ENCODE measurements at places on chromosomes 2 and 18.

GRCh38 chr2:181586569-181587081 is 70.3 kb downstream of the CERKL start:
- no peak for DNase-seq

- no peak for DNase-seq
Measured at GRCh38 chr2:46960618-46961017, 45.0 kb upstream of the MCFD2 start.

DNA sequence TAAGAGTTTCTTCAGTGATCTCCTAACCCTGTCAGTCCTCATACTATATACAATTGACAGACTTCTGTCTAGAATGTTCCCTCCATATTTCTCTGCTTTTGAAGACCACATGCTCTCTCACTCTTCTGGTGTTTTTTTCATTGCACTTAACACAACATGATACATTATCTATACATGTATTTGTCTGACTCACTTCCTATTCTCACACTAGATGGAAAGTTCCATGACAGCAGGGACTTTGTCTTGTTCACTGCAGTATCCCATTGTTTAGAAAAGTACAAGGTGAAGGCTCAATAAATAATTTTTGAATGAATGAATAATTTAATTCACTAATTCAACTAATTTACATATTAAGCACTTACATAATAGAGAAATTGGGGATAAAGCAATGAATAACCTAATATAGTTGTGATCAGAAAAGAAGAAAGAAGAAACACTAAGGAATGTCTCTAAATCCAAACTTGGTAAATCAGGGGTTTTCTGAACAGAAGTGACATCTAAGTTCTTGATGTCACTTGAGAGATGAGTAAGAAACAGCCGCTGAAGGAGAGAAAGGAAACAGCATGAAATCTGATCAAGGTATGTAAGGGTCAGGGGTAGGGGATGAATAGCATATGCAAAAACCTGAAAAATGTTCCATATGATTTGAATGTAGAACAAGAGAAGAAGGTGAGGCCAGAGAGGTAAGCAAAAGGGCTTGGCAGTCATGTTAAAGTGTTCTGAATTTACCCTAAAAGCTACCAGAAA is 42.4 kb downstream of the MBD2 start:
- DNase-seq = peak; percentile 25

DNA sequence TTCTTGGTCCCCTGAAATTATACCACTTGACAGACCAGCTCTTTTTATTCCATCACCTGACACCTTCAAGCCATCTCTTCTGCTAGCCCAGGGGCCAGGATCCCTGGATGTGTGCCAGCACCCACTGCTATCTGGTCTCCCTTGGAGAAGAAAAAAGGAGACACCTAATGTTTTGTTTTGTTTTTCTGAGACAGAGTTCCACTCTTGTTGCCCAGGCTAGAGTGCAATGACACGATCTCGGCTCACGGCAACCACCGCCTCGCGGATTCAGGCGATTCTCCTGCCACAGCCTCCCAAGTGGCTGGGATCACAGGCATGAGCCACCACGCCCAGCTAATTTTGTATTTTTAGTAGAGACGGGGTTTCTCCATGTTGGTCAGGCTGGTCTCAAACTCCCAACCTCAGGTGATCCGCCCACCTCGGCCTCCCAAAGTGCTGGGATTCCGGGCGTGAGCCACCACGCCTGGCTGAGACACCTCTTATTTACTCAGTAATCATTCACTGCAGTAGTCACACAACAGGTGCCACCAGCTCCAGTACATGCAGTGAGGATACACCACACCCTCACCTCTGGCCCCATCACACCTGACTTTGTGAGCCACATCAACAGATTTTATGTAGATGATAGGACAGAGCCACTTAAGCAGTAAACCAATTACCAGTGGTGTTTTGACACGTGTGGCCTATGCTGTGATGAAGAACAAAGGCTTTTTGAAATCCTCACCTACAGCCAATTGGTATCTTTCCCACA is 42.8 kb upstream of the PCBP1 start:
- no peak for DNase-seq

DNA sequence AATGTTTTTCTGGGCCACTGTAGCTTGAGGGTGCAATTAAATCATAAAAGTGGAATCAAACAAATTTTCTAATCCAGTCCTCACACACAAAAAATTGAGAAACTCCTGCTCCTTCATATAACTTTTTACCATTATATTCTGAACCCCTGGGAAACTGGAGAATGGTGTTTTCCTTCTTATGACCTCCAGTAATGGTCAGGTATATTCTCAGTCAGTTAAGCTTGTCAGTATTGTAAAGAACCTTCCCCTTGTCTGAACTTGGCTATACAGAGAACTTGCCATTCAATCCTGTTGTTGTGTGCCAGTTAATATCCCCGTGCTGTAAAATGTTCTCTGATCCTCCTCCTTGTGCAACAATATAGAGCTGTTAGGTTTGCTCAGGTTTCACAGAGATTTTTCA is 39.5 kb downstream of the ZNF804A start:
- DNase-seq = no peak

- DNase-seq = peak; percentile 43
Measured at GRCh38 chr2:181457741-181458425, 697 bp downstream of the ITGA4 start.

DNA sequence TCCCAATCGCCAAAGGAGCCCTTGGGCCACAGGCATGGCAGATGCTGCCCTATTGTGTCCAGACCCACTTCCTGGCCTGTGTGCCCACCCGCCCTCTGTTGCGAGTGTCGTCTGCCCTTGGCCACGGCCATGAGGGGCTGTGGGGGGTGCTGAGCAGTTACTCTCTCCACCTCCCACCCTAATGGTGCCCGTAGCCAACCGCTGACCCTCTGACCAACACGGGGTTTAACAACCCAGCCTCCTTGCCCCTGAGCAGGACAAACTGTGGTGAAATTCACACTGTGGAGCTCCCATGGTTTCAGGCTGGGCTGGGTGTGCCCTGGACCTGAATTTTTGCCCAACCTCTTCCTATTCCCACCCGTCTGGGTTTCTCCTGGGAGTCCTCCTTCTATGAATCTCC is 145.7 kb upstream of the HDAC4 start:
- DNase-seq = no peak

DNA sequence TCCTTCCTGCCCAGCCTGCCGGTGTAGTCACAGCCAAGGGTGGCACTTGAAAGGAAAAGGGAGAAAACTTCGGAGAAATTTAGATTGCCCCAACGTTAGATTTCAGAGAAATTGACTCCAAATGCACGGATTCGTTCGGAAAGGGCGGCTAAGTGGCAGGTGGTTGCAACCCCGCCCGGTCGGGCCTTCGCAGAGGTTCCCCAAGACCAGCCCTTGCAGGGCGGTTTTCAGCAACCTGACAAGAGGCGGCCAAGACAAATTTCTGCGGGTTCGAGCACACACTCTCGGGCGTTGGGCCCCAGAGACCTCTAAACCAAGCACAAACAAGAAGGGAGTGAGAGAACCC is 4.8 kb downstream of the ONECUT2 start:
- no peak for DNase-seq

- no peak for DNase-seq
Measured at GRCh38 chr2:205017381-205017780, 472.1 kb downstream of the PARD3B start.

DNA sequence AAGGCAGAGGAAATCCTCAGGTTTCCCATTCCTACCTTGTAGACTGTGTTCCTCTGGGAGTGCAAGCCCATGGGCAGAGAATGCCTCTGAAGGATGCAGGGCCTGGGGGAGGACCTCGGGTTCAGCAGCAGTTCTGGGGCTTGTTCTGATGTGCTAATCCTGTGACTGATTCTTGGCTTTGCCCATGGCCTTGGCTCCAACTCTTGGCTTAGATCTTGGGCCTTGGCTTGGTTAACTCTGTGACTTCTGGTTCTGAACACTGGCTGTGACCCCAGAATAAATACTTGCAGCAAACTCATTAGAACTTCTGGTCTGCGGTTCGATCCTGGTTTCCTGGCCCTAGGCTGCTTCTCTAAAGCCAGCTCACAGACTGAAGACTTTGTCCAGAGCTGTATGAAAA is 366.9 kb upstream of the ZEB2 start:
- DNase-seq = no peak

DNA sequence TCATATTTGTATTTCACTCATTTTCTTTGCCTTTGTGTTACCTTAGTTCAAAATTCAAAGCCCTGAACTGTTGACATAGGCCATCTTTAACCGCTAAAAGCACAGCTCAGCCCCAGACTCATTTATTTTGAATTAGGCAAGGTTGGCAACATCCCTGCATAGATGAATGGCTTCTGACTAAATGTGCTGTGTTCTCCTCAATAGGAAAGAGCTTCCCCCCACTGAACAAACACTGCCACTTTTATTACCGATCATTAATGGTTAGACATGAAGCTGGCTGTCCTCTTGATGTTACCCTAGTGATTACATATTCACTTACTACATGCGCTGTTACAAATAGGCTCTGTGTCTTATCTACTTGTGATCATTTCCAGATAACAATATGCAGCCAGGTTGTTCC is 170.7 kb downstream of the ADCYAP1 start:
- no peak for DNase-seq

DNA sequence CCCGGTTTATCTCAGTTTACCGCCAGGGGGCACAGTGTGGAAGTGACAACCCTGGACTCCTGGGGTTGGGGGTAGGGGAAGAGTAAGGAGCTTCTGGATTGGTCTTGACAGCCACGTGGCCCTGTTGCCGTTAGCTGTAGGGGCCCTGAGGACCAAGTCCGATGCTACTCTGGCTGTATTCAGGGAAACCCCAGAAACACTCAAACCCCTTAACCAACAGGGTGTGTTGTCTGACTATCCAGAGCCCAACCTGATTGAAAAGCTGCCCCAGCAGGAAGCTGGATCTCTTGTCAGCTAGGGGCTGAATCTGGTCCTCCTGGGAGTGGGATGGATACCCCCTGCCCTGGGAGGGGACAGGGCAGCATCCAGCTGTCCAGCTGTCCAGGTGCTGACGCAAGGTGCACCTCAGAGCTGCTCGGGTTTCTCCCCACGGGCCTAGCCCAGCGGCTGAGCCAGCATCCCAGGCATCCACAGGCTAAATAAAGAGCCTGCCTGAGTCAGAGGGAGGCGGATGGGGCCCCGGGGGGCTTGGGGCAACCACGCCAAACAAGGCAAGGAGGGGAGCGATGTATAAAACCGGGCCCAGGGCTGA is 3.1 kb upstream of the GMPPA start:
- peak; percentile 89 for DNase-seq

DNA sequence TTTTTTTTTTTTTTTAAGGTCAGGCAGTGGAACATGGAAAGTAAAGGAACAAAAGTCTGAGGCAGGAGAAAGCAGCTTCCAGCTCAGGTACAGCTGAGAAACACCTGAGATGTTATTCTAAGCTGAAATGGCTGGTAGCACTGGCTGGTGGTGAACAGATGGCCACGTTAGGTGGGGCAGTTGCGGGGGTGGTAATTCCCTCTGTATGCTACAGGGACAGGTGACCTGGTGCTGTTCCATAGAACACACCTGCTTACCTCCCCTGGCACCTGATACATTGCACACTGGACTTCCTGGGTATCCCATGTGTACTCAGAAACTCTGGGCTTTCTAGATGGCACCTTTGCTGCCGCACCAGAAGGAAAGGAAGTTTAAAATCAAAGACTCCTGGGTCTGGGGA is 333.3 kb downstream of the SLC8A1 start:
- no peak for DNase-seq

DNA sequence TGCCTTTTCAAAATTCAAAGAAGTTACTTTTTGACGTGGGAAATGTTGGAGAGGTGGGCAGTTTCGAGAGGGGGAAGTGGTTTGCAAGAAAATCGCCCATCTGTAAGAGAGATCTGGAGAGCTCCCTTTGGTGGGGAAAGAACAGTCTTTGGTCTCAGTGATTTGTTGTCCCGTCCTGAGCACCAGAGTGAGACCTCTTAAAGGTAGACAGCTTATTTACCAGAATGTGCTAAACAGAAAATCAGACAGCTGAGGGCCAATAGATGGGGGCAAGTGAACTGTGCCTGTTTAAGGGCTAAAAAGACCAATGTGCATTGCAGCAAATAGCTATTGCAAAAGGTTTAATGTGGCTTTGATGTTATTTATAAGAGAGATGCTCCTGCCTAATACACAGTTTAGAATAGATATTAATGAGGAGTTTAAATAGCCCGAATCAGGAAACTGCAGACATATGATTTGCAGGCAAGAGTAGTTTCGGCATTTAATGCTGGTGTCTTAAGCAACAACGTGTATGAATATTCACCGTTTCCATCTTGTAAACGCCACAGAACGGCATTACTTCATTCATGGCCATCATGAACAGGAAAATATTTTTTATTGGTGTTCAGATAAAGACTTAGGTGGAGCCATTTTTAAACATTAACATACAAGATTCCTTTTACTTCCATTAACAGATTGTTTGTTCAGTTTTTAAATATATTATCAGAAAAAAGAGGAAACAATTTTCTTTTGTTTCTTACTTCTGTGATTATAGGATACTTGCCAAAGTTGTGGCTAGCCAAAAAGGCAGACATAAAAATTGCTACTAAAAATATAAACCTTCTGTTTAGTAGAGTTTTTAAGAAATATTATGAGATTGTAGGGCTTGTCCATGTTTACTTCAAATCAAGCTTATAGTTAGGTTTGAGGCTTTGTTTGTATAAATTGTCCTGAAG is 29.6 kb downstream of the ARHGAP15 start:
- no peak for DNase-seq

DNA sequence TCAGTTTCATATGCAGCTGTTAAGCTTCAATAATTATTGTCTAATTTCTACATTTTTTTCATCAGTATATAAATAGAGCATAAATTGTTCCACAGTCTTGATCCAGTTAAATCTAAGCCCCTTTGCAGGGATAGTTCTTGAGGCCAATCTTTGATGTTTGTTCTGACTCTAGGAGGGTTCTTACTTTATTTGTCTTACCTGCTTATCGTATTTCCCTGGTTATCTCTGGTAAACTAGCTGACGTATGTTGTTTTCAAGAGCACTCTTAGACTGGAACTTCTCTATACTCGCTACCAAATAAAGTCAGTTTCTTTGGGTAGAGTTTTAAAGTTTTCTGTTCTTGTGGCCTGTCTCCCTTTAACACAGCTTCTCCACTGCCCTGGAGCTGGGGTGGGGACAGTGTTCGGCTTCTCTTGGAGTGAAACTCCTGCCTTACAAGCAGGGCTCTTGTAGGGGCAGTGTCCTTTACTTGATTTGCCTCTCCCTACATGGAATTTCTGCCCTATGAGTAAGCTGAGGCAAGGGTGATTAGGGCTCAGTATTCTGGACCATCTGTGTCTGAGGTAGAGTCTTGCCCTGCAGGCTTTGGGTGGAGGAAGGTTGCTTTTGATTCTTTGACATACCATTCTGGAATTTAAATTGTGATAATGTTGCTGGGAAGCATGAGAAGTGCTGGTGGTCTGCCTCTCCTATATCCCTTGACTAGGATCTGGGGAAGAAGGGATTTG is 90.3 kb downstream of the PTPN4 start:
- no peak for DNase-seq
